ENCODE measurements at places on chromosomes 2 and 18.

- peak; percentile 81 for DNase-seq
These were observed 189.6 kb upstream of the SP5 start for GRCh38 chr2:170525566-170525900.

DNA sequence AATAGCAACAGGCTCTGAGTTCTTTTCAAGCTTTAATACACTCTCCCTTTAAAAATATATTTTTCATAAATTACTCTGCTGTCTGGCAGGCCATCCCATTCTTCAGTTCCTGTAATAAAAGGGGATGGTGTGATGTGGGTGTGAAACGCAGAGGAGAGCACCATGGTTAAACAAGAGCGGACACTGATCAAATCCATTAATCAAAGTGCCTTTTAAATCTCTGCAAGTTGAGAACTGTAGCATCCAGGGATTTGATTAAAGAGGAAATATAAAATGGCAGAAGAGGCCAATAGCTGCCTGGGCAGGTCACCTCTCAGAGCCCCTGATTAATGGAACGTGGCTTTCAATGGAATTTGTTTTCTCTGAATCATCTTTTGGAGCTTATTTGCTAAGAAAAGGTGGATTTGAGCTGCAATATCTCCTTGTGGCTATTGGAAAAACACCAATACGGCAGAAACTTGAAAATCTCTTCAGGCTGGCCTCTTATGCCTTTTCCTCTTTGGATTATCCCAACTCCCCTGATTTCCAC lies 96.9 kb downstream of the ACTR3 start:
- DNase-seq = no peak

- DNase-seq = no peak
These were observed 78.3 kb downstream of the TGIF1 start for GRCh38 chr18:3528231-3528630.

GRCh38 chr2:203583701-203584100 lies 48.6 kb upstream of the RAPH1 start:
- DNase-seq = no peak

- no peak for DNase-seq
These were observed 2.9 kb downstream of the MXD1 start for GRCh38 chr2:69917852-69918251.

- no peak for DNase-seq
These were observed 93.6 kb downstream of the BABAM2 start for GRCh38 chr2:27984153-27984552.

DNA sequence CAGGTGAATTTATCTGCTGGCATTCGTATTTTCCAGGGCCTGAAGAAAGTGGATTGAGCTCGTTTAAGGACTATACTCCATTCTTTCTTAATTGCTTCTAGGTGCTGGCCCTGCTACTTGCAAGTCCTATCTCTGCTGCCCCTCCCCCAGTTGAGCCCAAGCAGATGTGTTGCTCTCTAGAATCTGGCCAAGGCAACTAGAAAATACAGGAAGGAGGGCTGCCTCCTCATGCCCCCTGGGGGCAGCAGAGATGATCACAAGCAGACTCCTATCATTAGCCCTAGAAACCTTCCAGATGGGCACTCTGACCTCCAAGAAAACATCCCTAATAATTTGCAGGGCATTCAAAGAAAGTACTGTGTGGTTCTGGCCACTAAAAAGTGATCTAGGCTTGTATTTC lies 72.5 kb upstream of the CYP26B1 start:
- DNase-seq = no peak

DNA sequence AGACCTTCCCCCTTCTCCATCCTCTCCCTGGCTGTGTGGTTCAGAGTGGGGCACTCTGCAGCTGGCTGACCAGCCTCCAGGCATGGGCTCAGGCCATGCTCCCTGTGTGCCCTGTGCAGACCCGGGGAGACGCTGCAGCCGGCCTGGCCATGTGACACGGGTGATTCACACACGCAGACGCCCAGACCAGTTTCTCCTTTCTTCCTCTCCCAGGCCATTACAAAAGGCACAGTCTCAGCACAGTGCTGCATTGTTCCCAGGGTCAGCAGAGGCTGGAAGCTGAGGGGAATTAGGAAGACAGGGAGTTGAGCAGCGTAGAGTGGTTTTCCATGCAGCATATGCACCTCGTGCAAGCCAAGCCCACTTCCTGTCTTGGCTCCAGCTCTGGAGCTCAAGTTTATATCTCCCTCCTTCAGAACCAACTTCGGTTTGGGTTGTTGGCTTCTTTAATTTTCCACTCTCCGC lies 288.5 kb downstream of the TNS1 start:
- peak; percentile 98 for DNase-seq

- DNase-seq = peak; percentile 73
These were observed 25.0 kb downstream of the DCDC2C start for GRCh38 chr2:3728104-3729054.

All from COLO829 (cell line).